D721Med (cell line): ENCODE measurements at places on chromosomes 3 and 15.

DNA sequence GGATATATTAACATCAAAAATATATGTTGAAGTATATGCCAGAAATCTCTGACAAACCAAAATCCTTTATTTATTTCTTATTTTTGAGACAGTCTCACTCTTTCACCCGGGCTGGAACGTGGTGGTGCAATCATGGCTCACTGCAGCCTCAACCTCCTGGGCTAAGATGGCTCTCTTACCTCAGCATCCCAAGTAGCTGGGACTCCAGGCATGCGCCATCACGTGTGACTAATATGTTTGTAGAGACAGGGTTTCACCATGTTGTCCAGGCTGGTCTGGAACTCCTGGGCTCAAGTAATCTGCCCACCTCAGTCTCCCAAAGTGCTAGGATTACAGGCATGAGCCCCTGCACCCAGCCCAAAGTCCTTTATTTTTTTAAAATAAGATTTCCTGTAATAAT, 11.9 kb downstream of the FAIM start:
- no peak for DNase-seq

GRCh38 chr3:25910997-25911396, 121.1 kb downstream of the OXSM start:
- no peak for DNase-seq

DNA sequence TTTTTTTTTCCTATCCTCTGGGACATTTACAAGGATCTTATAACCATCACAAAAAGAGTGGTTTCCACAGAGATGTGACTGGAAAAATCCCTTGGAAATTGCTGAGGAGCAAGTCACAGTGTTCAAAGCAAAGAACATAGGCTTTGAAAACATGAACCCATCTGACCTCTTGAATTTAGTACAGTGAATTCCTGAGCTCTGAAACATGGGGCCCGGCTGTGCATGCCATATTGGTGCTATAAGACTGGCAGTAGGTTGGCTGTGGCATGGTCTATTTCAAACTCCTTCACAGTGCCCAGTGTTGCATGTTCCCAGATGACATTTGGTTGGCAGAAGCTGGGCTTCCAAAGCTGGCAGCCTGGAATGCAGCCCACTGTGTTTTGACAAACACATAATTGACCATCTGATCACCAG, 202.2 kb downstream of the TIGIT start:
- no peak for DNase-seq

DNA sequence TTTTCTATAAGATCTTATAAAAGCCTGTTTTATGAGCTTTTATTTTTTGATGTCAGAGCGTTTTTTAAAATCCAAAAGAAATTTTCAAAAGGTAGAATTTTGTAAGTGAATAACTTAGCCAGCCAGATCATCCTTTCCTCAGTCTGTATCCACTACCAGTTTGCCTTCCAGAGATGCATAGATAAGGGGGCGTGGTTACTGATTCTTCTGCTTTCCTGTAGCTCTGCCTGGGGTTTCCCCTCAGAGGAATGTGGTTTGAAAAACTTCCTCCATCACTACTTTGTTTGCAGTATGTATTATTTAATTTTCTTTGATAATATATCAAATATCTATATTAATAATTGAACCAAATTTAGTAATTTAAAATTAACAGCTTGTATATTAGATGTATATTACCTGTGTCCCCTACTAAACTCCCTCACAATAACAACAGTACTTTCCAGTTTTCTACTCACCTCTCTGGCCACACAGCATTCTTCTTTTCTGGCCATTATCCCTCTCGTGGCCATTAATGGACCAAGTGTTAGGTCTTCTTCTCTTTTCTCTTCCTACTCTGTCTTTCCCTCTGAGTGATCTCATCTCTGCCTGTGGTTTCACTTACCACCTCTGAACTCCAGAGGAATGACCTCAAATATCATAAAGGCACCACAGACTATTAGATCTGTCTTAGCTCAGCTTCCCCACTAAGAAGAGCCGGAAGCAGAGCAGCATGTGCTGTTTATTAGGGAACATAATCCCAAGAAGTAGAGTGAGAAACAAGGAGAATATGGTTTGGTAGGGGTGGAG, 239.7 kb downstream of the UBE2E2 start:
- DNase-seq, result no peak

DNA sequence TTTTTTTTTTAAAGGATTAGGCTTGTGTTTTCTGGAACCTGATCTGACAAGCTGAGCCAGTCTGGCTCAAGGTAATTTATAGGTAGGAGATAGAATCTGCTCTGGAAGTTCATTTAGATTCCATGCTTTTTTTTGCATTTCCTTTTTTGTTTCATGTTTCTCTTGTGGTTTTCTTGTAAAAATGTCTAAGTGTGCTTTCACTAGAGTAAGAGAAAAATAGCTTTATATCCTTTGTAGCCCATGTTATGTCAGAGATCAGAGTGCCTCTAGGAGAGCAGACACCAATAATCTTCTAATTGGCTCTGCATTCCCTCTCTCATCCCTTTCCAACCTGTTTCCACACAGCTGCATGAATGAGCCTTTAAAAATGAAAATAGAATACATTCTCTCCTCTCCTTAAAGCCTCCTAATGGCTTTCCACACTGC, 389.8 kb upstream of the KCNMB2 start:
- DNase-seq, result peak; percentile 7
